ENCODE measurements at places on chromosomes 2 and 18. TPM values are rescaled to one million over a fixed set of nuclear protein-coding genes. Genes with fewer than 3 reads are reported as not detected.

DNA sequence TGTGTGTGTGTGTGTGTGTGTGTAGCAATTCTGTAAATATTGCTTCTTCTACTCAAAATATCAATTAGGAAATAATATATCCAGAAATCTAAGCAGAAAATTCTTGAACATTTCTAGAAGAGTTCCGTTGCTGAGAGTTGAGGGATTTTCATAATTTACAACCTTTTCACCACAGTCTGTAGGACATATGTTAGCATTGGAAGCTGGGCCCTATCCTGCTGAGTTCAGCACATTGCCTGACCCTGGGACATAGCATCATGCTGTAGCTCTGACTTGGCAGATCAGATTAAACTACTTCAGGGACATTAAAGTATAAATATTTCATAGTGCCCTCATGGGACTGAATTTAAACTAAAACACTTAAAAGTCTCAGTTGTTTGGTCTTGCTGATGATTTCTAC, 129.2 kb upstream of the KCNH7 start:
- DNase-seq: no peak

DNA sequence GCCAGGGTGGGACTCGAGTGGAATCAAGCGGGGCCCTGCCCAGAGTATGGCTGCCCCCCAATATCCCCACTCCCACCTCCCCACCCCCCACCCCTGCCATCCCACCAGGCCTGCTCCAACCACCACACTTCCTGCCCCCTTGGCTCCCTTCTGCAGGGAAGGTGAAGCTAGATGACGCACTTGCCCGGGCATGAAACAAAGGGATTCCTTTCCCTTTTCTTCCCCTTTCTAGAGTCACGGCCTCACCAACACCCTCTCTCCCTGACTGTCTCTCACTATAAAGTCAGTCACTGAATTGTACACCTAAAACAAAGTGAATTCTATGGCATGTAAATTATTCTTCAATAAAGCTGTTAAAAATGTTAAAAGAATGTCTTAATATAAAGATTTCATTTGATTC, 16.0 kb downstream of the ZBTB7C start:
- no peak for DNase-seq

CD8B2 gene
- 0.10 TPM for total RNA-seq

SDC1 gene
- total RNA-seq: 83.3 TPM

DNAJC5G gene
- not detected for total RNA-seq
